ENCODE measurements at places on chromosomes 6 and 20.

- no peak for DNase-seq
These were observed 45.2 kb downstream of the PLCG1 start for GRCh38 chr20:41182296-41183212.

DNA sequence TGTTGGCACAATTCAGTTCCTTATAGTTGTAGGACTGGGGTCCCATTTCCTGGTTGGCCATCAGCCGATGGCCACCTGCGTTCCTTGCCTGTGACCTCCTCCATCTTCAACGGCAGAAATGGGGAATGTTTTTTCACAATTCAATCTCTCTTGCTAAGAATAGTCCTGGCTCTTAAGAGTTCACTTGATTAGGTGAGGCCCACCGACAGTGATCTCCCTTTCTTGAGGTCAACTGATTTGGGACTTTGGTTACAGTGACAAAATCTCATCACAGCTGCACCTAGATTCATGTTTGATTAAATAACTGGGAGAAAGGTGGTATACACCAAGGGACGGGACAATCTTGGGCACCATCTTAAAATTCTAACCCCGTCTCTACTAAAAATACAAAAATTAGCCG is 139.1 kb upstream of the DTNBP1 start:
- no peak for DNase-seq

DNA sequence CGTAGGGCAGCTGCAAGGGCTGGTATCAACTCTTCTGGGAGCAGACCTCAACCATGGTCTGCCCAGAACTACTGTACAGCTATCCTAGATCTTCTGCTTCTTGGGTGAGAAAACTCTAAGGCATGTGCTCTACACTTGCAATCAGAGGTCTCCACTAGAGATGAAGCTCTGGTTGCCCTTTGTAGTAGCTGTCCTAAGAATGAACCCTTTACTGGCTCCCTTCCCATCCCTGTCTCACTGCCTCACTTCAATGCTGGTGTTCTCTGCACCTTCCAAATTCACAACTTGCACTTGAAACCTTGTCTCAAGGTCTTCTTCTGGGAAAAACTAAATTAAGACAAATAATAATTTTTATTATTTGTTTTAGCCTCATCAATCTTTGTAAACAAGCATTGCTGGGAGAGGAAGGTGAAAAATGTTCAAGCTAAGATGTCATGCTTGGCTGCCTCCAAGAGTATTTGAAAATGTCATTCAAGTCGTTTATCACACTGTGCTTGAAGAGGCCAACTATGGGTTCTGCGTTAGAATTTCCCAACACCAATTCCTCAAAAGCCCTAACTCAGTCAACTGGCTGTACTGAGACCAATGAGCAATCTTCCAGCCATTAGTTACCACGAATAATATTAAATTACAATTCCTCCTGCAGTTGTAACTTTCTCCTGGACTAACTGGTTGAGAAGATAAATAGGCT is 255.7 kb upstream of the PRND start:
- DNase-seq, result no peak

- no peak for DNase-seq
These were observed 19.4 kb downstream of the ZUP1 start for GRCh38 chr6:116649129-116649528.

- DNase-seq, result no peak
These were observed 9.5 kb upstream of the IGF2R start for GRCh38 chr6:159959165-159959975.

DNA sequence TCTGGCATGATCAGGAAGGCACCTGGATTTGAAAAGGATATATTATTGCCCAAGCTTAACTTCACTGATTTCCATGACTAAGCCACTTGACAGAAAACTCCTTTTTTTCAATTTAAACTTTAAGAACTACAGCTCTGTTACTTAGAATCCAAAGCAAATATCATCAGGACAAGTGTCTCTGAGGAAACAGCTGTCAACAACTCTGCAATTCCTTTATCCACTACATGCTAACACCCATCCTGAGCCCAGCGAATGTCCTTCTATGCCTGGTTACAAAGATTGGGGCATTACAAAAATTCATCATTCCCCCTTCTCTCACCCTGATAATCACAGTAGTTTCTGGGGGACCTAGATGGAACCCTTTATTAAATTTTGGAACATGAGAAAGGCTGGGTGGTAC is 136.8 kb downstream of the GMPR start:
- DNase-seq, result no peak

DNA sequence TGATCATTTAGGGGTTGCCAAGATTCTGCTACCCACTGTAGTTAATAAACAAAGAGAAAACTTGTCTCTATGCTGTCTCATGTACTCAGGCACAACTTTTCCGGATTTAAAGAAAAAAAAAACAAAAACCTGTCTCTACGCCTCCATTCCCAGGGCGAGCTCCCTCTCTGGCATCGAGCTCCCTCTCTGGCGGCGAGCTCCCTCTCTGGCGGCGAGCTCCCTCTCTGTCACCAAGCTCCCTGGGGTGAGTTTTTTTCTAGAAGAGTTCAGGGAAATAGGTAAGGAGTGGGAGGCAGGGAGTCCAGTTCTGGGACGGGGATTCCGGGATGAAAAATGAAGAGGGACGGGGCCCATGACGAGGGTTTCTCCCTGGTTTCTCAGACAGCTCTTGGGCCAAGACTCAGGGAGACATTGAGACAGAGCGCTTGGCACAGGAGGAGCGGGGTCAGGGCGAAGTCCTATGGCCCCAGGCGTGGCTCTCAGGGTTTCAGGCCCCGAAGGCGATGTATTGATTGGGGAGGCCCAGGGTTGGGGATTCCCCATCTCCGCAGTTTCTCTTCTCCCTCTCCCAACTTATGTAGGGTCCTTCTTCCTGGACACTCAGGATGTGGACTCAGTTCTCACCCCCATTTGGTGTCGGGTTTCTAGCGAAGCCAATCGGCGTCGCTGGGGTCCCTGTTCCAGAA is 16.5 kb upstream of the HLA-A start:
- DNase-seq, result no peak

DNA sequence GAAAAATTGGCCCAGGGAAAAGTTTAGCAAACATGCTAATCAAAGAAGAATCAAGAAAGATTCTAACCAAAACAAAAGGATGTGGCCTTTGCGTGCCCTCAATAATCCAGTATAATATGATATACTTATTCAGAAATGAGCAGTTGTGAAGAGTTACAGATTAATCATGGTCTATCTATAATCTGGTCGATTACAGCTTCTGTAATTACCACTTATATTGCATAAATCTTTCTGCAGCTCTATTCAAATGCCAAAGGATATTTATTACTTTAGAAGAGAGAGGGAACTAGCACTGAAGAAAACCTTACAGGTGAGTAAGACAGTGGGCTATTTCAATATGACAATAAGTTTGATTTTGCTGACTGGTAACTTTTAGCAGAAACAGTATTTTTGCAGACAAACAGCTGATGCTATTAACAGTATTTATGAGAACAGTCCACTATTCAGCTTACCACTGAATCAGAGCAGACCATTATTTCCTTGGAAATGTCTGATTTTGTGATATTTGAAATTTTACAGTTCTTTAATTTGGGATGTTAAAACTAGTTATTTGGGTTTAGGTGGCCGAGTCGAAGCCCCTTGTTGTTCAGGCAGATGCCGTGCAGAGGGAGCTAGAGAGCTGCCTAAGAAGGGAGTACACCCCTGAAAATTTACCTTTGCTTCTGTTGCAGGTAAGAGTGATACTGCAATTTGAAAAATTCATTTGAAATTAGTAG is 92.2 kb downstream of the CEP57L1 start:
- DNase-seq, result no peak

GRCh38 chr20:33434434-33434833 is 9.1 kb downstream of the SNTA1 start:
- DNase-seq, result no peak

- DNase-seq, result no peak
These were observed 69.8 kb upstream of the FAM184A start for GRCh38 chr6:119148098-119148824.

DNA sequence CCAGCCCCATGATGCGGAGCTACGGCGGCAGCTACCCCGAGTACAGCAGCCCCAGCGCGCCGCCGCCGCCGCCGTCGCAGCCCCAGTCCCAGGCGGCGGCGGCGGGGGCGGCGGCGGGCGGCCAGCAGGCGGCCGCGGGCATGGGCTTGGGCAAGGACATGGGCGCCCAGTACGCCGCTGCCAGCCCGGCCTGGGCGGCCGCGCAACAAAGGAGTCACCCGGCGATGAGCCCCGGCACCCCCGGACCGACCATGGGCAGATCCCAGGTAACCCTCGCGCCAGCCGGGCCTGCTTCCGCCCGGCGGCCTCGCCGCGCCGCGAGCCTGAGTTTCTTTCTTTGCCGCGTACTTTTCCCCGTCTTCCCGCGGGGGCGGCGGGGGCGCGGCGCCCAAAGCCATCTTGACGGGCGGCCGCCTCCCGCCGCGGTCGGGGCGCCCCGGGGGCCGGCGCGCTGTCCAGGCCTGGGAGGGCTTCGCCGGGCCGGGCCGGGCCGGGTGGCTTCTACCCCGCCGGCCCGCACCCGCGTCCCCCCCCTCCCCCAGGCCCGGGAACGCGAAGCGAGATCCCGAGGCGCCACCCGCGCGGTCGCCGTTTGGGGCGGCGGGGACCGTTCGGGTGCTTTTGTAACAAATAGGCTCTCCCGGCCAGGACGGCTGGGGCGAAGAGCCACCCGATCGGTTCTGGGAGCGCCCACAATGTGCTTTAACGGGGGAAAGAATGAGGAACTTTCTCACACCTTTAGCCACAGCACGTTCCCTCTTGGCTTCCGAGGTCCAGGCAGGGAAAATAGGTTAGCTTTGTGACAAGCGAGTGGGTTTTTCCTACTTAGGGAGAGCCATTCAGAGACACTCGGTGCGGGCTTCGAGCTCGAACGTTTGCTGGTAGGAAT is 2.3 kb downstream of the ARID1B start:
- peak; percentile 60 for DNase-seq

DNA sequence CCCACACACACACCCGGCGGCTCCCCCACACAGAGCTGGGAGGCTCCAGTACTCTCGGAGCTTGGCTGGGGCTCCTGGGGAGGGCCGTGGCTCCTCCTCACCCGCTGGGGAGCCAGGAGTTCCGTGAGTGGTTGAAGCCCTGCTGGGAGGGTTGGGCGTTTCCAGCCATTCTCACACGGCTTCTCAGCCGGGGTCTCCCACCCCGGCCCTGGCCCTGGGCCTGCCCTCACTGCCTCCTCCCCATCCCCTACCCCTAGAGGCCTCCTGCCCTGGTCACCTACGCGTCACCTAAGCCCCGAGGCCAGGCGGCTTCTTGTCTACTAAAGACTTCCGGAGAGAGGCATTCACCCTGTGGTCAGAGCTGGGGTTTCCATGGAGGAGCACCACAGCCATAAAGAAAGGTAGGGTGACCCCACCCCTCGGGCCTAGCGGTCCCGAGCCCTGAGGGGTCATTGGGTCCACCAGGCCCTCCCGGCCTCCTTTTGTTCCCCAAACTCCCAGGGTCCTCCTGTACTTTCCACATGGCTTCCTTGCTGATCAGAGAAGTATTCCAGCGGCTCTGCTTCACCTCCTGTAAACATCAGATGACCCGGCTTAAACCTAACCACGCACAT is 99.3 kb downstream of the TTLL2 start:
- no peak for DNase-seq

DNA sequence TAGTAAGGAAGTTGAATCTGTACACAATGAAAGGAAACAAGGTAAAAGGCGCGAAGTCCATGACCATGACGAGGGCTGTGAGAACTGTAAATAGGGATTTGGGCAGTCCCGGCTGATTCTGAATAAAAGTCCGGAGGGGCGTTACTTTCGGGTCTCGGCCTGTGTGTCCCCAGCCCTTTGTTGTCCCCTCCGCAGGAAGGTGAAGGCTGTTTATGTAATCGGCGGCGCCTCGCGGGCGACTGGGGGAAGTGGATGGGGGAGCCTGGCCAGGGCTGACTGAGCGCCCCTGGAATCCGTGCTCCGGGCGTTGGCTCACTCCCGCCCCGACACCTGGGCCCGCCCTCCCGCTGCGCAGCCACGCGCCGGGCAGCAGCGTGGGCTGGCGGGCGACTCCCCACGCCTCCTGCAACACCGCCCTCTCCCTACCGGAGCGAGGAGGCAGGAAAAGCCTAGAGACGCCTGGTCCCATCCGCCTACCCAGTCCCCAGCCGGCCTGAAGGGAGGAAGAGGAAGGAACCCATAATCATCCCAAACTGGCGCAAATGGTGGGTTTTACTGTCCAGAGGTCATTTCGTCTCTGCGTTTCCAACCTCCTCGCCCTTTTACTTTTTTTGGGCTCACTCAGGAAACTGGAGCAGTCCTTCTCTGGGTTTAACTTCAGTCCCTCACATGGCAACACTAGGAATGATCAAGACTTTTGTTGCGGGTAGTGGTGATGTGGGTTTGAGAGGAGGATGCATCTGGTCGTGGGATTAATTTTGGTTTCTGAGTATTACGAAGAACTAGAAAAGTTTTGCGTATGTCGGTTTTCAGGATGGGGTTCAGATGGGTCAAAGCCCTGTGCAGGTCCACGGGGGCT is 12.1 kb downstream of the TRIM31 start:
- no peak for DNase-seq

GRCh38 chr6:133916650-133917151 is 27.8 kb downstream of the TCF21 start:
- peak; percentile 90 for DNase-seq

GRCh38 chr6:90739339-90739738 is 152.5 kb upstream of the MAP3K7 start:
- DNase-seq, result no peak

DNA sequence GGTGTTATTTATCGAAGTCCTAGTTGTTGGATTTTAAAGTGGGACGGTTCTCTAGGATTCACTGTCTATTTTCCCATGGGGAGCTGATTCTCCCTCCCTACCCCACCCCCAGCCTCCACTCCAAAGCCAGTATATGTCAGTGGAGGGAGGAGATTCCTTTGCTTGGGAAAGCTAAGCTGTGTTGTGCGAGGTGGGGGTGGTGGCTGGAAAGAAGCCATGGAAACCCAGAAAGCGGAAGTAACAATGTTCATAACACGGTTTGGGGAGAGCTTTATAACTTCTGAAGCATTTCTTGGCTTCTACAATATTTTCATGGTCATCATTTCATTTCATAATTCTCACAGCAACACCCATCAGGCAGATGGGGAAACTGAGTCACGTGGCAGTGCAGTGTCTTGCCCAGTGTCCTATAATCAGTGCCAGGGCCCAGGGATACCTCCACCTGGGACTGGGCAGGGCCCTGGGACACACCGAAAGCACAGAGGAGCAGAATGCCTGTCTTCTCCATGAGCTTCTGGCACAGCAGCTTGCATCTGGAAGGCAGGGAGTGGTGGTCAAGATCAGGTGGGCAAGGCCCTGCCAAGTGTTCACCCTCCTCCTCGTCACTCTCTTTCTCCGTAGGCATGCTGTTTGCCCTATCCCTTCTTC is 4.5 kb downstream of the SUN5 start:
- DNase-seq, result no peak

DNA sequence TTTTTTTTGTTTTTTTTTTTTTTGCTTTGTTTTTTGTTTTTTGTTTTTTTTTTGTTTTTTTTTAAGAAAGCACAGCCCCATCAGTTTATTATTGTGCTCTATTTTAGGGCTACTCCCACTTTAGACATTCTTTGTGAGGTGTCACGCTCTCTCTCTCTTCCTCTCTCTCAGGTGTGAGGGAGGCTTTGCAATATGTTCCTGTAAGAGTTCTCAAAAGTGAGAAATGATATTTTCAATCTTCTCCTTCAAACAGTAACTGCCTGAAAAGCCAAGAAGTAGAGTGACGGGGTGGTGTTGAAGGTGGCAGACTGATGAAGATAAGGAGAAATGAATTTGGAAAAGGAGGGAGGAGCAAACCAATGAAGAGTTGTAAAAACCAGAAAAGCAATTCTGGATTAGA is 28.3 kb upstream of the HDAC2 start:
- no peak for DNase-seq
